Nucleus accumbens (tissue), 56 donors: ENCODE measurements at places on chromosomes 12 and 14.
A peak's percentile ranks its signal among the peaks of the same experiment; 100 is the strongest.

DNA sequence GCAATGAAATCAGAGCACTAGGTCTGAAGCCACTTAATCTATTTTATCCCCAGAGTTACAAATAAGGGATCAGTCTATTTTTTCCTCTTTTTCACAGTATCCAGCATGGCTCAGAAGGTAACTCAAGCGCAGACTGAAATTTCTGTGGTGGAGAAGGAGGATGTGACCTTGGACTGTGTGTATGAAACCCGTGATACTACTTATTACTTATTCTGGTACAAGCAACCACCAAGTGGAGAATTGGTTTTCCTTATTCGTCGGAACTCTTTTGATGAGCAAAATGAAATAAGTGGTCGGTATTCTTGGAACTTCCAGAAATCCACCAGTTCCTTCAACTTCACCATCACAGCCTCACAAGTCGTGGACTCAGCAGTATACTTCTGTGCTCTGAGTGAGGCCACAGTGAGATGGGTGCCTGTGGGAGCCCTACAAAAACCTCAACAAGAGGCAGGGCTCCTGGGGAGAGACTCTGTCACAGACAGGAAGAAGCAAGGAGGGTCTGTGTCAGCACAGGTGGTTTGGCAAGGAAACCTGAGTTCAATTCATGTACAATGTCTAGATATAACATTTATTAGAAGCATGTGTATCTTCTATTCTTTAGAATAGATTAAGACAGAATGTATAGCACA lies 334.3 kb upstream of the OR4E1 start:
- no peak for DNase-seq

DNA sequence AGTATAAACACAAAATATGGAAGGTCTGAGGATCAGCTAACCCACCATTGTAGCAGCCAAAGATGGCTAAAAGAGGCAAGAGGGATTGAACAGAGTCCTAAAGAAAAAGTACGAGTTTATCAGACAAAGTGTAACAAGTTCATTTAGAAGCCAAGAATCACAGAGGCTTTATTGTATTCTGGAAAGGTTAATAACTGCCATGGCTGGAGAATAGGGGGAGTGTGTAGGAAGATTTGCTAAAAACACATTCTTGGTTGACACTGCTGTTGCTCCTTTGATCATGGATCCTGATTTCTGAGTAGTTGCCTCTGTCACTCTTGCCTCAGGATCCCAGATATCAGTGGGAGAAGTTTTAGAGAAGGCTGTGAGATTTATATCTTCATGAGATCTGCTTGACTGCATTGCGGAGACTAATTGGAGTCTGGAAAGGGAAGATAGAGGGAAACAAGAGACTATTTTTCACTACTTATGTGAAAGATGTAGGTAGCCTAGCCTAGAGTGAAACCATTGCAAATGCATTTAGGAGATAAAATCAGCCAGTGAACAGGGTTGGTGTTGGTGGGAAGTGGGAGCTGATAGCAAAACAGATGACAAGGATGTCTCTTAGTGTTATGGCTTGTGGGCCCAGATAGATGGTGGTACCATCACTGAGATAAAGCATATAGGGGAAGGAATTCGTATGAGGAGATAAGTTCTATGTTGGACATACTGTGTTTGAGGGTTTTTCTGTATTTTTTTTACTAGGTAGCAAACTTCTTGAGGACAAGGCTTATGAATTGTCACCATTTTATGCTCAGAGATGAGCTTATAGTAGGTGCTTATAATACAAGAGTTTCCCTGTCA lies 402.9 kb upstream of the PDE3A start:
- no peak for DNase-seq

DNA sequence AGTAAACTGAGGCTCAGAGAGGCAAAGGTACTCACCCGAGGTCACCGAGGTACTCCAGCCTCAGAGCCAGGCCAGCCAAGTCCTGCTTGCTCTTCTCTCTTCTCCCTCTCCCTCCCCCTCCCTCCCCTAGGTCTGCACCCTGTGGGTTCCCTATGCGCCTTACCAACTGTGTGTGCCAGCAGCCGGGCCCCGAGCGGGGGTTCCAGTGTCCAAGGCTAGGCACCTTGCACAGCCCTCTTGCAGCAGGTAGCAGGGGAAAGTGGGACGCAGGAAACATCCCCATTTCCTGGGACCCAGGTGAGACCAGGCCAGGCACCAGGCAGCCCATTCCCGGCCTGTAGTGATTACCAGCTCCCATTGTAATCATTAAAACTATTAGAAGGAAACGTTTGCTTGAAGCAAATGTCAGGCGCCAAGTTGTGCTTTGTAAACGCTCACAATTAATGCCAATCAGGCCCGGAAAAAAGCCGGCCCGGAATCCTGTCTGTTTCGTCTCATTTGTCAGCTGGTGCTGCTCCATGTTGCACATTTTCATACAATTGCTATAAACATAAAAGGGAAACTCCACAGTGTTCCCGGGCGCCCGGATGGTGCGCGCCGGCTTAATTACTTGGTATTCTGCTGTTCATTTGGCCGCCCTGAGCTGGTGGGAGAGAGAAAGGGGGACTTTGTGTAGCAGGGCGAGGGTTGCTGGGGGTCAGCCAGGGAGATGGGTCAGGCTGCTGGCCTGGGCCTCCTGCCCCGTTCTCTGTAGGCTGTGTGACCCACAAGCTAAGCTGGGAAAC lies 11.9 kb downstream of the FAM222A start:
- DNase-seq, result peak; percentile 84

- DNase-seq, result no peak
Observed at GRCh38 chr12:53677800-53678148, 1.9 kb upstream of the ATP5MC2 start.

- no peak for DNase-seq
Observed at GRCh38 chr12:10620078-10620779, 6.8 kb upstream of the MAGOHB start.
